Spinal cord (tissue), 10 donors: ENCODE measurements at places on chromosomes 3 and 15. TPM values are rescaled to one million over a fixed set of nuclear protein-coding genes. Genes with fewer than 3 reads are reported as not detected.

DNA sequence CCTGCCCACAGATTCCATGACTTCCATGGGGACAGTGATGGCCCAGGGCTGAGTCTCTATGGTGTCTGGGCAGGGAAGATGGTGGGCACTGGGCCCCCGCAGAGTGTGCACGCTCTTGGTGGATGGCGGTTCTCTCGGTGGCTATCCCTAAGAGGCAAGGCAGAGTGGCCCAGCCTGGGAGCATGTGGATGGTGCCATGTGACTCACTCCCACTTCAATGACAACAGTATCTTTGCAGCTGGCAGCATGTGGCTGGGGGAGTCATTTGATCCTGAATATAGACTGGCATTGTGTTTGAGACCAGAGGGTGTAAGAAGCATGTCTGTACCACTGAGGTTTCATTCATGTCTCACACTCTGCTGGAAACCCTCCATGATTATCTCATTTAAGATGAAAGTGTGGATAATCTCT lies 101.2 kb downstream of the CORO2B start:
- DNase-seq = no peak

The PGBD4 gene
- total RNA-seq = 4.0 TPM

- no peak for DNase-seq
These were observed 3.0 kb upstream of the TNFAIP8L3 start for GRCh38 chr15:51097553-51098330.

DNA sequence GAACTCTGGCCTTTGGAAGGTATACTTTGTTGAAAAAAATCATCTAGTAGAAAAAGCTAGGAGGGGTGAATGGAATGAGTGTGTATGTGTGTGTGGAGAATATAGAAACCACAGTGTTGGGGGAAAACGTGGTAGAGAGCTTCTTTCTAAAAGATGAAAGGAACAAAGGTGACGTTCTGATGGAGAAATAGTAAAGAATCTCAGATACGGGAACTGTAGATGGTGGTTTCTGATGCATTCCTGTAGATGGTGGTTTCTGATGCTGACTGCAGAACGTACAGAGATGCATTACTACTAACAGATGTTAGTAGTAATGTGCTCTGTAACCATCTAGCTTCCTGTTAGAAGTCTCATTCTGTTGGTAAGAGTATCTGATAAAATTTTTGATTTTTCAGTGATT lies 60.2 kb downstream of the VPS8 start:
- DNase-seq = no peak

- DNase-seq = no peak
These were observed 2.1 kb upstream of the ARMC8 start for GRCh38 chr3:138184994-138185393.

The GPR171 gene
- total RNA-seq = 0.11 TPM

The CELSR3 gene
- total RNA-seq = 10.3 TPM

The NRG4 gene
- 8.7 TPM for total RNA-seq

The ALG1L2 gene
- total RNA-seq = 1.0 TPM

DNA sequence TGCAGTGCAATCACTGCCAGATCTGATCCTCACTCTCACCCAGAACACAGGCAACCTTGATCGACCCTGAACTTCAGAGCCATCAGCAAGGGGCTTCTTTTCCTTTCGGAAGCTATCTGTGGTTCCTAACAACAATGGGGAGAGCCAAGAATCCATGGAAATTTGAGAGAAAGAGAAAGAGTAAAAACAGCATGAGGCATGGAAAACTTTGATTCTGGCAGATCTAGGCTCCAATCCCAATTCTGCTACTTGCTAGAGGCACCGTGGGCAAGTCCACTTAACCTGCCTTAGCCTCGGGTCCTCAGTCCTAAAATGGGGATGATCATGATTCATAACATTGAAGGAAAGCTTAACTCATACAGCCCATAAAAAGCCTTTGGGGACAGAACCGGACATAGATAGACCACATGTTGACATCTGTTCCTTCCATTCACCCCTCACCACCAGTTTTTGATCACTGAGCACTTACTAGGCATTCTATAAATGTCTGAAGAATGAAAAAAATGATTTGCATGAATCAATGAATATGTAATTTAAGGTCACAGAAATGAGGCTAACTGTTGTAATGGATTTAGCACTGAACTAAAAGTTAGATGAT lies 605.7 kb upstream of the CFAP20DC start:
- no peak for DNase-seq

DNA sequence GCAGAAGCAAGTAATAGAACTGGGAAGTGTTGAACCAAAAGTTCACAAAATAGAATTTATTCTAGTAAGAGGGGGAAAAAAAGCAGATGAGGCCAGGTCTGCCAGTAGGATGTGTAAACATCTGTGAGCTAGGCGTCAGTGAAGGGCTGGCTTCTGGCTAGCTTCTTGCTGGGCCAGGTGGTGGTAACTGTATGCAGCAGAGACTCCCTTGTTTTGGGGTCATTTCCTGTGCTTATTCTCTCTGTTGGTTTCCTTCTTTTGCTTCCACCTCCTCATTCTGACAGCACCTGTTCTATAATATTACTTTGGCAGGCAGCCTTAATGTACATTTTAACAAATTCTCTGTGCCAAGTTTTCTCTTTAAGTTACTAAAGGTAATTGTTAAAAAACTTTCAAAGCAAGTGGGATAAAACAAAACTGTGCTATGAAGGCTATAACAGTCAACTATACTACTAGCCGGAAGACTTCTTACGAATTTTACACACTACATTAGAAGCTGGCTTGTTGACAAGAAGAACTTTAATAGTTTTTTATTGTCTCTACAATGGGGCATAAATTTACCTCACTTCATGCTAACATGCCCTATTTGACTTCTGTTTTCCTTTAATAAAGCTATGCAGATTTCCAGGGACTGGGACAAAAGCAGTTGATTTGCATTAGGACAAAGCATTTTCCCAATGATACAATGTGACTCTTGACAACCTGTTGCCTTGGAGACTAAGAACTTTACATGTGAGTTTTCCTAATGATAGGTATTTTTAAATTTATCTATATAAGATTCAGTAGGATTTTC lies 318.8 kb upstream of the NAALADL2 start:
- no peak for DNase-seq

GRCh38 chr3:105368566-105369499 lies 2.1 kb downstream of the ALCAM start:
- peak; percentile 80 for DNase-seq
